ENCODE measurements at places on chromosomes 4 and X. TPM values are rescaled to one million over a fixed set of nuclear protein-coding genes. Genes with fewer than 3 reads are reported as not detected.

- DNase-seq: peak; percentile 3
Observed at GRCh38 chr4:97013711-97014110, 1129.6 kb downstream of the STPG2 start.

DNA sequence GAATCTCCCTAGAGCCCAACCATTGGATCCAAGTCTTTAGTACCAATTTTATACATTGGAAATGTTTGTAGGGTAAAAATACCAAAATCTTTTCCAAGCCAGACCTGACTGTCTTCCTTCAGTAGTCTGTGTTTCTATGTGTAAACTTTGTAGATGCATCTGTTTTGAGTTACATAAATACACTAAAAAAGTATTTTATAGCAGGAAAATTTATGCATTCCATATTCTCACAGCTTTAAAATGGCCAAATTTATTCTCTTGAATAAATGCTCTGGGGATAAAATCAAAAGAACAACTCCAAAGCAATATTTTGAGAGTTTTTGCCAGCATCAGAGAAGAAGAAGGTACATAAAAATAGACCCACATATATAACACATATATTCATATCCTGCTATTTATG lies 377.4 kb downstream of the PPP3CA start:
- no peak for DNase-seq

GRCh38 chrX:136941396-136942337 lies 61.1 kb upstream of the RBMX start:
- DNase-seq: no peak

DNA sequence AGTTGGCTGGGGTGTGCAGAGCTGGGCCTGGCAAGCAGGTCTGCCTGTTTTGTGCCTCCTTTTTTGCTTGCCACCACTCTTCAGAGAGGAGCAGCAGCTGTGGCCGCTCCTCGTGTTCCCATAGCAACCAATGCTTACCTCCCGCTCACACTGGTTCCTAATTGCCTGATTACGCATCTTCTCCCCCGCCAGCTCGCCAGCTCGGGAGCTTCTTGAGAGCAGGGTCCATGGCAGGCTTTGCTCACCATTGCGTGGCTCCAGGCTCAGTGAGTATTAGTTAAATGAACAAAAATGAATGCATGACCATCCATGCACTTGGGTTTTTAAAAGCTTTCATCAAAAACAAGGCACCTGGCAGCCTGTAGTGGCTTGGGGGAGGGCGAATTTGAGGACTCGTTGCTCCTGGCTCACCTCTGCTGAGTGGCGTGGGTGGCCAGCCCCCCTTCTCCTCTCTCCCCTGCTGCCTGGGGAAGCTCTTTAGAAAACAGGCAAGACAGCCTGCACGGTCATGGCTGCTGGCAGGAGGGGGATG lies 14.2 kb upstream of the PJA1 start:
- peak; percentile 45 for DNase-seq

GRCh38 chrX:133380711-133381619 lies 34.3 kb downstream of the GPC4 start:
- DNase-seq: no peak

GRCh38 chr4:114563536-114564315 lies 34.9 kb upstream of the UGT8 start:
- no peak for DNase-seq

Gene YIPF7
- 1.4 TPM for polyA plus RNA-seq
